ENCODE measurements at places on chromosomes 2 and 18.

DNA sequence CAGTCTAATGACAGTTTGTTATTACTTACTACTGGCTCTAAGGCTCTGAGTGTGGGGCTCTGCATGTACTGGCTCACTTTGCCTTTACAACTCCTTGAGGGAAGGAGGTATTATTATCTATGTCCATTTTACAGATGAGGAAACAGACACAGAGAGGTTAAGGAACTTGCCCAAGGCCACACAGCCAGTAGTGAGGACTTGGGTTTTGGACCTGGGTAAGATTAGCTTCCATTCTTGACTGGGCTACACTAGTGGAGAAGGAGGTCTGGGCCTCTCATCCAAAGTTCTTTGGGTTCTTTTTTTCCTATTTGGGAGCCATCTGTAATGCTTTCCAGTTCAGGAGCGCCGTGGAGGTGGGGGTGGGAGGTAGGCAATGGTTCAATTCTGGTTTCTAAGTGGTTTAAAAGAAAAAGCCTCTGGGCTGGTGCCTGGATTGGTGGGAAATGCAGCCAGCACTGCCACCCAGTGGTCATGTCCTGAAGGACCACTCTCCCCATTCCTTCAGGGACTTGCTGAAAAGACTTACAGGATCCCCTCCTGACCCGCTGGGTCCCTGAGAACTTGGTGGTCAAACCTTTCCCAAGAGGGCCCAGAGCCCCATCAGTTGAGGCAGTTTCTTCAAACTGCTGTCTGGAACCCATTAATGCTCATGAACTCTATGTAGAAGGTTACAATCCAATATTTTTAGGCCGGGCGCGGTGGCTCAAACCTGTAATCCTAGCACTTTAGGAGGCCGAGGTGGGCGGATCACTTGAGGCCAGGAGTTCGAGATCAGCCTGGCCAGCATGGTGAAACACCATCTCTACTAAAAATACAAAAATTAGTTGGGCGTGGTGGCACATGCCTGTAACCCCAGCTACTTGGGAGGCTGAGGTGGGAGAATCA is 38.6 kb upstream of the NOTO start:
- DNase-seq = peak; percentile 63

DNA sequence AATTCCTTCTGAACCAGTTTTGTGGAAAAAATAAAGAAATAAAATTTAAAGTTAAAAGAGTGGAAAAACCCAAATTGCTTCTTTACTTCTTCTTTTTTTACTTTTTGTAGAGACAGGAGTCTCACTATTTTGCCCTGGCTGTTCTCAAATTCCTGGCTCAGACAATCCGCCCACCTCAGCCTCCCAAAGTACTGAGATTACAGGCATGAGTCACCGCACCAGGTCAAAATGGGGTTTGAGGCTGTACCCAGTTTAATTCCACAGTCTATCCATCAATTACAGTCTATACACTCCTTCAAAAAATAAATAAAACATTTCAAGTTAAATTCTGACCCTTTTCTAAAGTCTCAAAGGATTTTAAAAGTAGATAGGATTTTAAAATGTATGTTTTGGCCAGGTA is 120.3 kb downstream of the FAM161A start:
- no peak for DNase-seq

- DNase-seq = no peak
Observed at GRCh38 chr2:195730912-195731311, 73.9 kb downstream of the SLC39A10 start.

DNA sequence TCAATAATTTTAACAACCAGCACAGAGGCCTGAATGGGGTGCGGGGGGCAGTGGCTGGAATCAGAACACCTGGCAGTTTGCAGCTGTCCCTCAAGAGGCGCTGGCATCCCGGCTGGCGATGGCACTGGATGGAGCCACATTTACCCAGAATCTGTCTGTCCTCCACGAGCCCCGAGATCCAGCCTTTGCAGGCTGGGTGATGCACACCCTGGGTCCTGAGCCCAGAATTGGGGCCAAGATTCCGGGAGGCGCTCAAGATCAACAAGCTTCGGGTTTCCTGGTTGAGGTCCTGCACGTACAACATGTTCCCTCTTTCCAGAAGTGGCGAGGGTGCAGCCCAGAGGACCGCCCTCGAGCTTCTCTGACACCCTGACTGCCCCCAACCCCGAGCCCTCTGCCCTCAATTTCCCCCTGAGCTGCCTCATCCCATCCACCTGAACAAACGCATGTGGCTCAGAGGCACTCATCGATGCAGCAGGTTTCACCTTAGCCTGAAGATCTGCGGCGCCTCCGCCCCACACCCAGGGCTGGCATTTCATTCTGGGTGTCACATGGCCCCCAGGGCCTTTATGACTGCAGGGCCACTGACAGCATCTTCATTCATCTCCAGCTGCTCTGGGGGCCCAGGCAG is 97.5 kb downstream of the TFCP2L1 start:
- no peak for DNase-seq

- no peak for DNase-seq
Observed at GRCh38 chr2:203143391-203143790, 95.4 kb upstream of the CYP20A1 start.

- DNase-seq = peak; percentile 68
Observed at GRCh38 chr2:95159690-95160449, at the start of gene ZNF514. Gene ZNF514, minus strand, starts transcription at chr2:95159848. Its CDS starts 6,595 bp downstream, at chr2:95153253.

- DNase-seq = no peak
Observed at GRCh38 chr2:46876741-46877384, 38.7 kb downstream of the MCFD2 start.

DNA sequence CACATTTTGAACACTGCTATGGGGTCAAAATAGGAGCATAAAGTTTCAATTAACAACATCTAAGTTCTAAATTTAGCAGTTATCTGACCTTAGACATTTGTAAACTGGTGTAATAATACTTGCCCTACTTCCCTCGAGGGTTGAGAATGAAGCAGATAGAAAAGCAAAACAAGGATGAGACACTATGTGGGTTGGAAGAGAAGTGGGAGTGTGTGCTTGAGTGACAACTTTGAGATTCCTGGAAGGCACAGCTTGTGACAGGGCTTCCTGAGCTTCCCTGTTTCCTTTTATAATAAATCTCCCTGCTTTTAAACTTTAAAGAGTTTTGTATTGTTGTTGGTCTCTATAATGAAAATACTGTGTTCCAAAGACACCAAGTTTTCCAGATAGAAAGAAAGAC is 128.6 kb upstream of the CHST9 start:
- DNase-seq = no peak

DNA sequence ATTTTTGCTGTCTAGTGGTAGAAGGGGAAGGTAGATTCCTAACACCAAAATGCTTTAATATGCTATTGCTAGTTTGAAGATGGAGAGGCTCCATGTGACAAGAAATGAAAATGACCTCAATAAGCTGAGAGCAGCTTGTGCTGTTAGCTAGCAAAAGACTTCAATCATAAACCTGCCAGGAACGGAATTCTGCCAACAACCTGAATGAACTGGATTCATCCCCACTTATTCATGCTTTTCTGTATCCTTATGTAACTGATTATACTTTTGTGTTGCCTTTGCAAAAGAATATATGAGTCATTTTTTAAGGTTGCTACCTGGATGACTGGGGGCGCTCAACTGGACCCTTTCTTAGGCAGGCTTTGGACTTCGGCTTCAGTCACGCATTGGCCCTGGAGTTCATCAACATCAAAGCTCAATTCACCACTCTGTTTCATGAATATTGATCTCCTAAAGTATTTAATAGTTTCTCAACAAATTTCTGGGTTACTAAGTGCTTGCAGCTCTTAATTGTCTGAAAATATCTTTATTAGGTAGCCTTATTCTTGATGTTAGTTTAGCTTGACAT is 97.5 kb upstream of the KCNJ3 start:
- DNase-seq = no peak

- no peak for DNase-seq
Observed at GRCh38 chr18:66136039-66136438, 385.2 kb downstream of the CDH7 start.

DNA sequence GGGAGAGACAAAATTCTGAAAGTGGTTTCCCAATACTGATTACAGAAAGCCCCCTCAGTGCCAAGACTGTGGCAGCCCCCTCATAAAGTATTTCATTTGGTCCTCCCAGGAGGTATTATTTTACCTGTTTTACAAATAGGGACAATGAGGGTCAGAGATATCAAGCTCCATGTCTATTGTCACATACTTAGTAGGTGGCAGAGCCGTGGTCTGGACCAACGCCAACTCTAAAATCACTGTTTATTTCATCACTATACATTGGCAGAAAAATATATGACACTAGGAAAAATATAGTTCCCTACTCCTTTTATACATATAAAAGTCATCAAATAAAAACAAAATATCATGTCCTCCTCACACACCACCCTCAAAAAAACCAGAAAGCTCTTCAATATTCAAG is 68.6 kb downstream of the DHRS9 start:
- no peak for DNase-seq

GRCh38 chr18:3725115-3725514 is 275.1 kb downstream of the TGIF1 start:
- no peak for DNase-seq

- DNase-seq = no peak
Observed at GRCh38 chr2:3175568-3175955, 202.1 kb downstream of the EIPR1 start.

- DNase-seq = no peak
Observed at GRCh38 chr2:36528274-36528673, 69.7 kb downstream of the FEZ2 start.

- no peak for DNase-seq
Observed at GRCh38 chr2:232349946-232350635, 28.5 kb upstream of the ALPP start.

- no peak for DNase-seq
Observed at GRCh38 chr2:164794432-164795231, 47.0 kb downstream of the COBLL1 start.

DNA sequence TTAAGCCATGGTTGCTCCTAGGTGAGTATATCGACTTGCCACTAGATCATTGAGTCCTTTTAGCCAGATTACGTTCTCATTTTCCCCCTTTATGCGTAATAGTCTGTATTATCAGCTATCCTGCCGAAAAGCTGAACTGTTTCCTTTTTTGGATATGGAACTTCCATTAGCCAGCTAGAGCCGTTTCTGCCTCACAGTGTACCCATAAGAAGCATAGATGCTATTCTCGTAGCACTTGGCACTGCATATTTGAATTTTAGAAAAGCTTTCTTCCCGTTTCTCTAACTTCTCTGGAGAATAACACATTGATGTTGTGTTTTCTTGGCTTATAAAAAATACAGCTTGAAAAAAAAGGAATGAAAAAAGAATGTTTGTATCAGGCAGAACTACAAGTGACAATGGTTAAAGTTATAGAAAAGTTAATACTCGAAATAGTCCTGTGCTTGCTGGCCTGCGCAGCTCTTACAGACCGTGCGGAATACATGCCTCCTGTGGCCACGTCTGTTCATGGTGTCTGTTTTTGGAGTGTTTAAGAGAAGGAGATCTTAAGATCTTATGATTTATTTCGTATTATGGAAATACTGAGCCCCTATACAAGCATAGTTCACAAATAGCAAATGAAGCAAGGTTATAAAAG is 710 bp downstream of the DUSP19 start:
- no peak for DNase-seq

- no peak for DNase-seq
Observed at GRCh38 chr2:182283512-182283911, 143.3 kb downstream of the PDE1A start.

GRCh38 chr2:5798084-5798483 is 105.9 kb downstream of the SOX11 start:
- DNase-seq = no peak

DNA sequence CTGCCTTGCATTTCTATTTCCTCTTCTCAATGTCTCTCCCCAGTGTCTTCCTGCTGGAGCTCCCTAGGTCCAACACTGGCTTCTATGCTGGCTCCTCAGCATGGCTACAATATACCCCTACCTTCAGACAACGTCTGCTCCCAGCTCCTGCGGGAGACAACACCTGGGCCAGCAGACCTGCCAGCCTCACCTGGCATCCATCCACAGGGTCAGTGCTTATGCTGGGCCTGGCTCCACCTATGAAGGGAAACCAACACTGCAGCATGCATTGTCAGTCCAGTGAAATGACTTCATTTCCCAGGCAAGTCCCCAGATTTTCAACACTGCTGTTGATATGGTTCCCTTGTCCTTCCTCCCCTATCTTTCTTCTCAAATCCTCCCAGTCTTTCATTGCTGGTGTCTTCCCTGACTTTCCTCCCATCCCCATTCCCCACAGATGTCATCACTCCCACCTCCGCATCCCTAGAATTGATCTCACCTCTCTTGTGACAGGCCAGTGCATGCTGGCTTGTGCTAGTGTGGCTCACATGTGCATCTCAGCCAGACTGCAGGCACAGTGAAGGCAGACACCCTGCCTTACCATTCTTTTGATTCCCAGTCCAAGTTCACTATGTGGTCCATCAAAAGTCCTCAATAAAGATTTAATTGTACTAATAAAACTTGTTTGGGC is 98.0 kb downstream of the MYO5B start:
- DNase-seq = no peak

- no peak for DNase-seq
Observed at GRCh38 chr18:63457977-63458376, 18.8 kb upstream of the SERPINB5 start.

DNA sequence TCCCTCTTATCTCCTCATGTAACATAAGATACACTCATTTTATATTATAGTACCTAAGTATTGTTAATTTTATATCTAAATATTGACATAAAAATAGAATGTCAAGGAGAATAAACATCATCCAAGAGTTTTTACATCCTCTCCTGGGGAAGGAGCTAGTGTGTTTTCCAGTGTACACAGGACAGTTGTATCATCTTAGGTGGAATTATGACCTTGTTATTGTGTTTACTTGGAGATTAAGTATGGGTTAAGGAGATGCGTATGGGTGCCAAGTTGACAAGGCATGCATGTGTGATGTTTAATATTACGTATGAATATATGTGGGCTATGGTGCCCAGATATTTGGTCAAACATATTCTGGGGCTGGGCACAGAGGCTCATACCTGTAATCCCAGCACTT is 11.2 kb upstream of the DDX1 start:
- DNase-seq = no peak

DNA sequence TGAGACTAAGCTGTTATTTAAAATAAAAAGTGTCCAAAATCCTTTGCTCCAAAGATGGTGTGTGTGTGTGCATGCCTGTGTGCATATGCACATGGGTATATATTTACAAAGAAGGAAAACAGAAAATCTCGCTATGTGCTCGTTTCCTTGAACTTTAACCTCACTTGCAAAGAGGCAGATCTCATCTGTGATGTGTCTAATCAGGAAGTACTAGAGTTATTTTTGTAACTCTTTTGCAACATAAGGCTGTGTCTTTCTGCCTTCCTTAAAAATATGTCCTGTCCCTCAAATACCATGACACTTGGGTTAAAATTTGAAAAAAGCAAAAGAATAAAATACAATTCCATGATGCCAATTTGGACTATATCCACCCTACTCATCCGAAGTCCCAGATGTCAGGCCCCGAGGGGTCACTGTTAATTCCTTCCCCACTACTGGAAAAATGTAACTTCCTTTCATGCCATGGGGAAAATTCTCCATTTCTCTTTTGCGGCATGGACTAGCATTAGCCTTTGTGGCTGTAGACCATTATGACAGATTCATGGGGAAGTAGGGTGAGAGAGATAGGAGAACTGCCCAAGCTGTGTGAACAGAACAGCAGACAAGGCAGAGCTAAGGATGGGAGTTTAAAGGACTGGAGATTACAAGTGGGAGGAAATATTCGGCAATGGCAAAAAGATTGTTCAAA is 191.3 kb downstream of the MYO1B start:
- DNase-seq = no peak

GRCh38 chr18:45755934-45756333 is 32.0 kb downstream of the SLC14A1 start:
- no peak for DNase-seq

- no peak for DNase-seq
Observed at GRCh38 chr2:33236482-33237385, 239.7 kb upstream of the RASGRP3 start.

- DNase-seq = peak; percentile 68
Observed at GRCh38 chr2:197168705-197169104, 141.9 kb downstream of the ANKRD44 start.

Measured in stimulated activated CD4-positive, alpha-beta T cell treated with anti-CD3 and anti-CD28 coated beads, Interleukin-1b, Interleukin-23, amount 100 ng/mL, for 48 hours (primary cell).